CD8-positive, alpha-beta memory T cell (primary cell): ENCODE measurements at places on chromosomes 4 and X. TPM values are rescaled to one million over a fixed set of nuclear protein-coding genes. Genes with fewer than 3 reads are reported as not detected.

ETNPPL gene
- not detected for total RNA-seq

GRCh38 chr4:113692809-113693411, 68.6 kb downstream of the CAMK2D start:
- no peak for DNase-seq

DNA sequence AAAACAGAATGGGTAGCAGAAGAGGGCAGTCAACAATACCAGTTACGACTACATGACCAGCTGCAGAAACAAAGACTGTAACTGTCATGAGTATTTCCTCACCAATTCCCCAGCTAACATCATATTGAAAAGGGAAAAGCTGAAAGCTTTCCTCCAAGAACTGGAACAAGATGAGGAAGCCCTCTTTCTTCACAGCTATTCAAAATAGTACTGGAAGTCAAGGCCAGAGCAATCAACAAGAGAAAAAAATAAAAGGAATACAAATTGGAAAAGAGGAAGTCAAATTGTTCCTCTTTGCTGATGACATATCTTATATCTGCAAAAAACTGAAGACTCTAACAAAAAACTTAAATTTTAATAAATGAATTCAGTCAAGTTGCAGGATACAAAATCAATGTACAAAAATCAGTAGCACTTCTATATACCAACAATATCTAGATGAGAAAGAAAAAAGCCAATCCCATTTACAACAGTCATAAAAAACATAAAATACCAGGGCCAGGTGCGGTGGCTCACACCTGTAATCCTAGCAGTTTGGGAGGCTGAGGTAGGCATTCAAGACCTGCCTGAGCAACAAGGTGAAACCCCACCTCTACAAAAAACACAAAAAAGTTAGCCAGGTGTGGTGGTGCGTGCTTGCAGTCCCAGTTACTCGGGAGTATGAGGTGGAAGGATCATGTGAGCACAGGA, 125.4 kb downstream of the ATP8A1 start:
- no peak for DNase-seq

DNA sequence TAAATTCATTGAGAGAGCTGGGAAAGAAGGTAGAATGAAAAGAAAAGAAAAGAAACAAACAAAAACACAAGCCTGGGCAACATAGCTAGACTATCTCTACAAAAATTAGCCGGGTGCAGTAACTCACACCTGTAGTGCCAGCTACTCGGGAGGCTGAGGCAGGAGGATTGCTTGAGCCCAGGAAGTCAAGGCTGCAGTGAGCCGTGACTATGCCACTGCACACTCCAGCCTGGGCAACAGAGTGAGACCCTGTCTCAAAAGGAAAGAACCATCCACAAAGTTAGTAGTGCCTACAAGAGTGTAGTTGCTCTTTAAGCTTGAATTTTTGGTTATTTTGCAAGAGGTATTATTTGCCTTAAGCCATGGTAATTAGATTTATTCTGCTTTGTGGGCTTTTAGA, 157.7 kb downstream of the CBR4 start:
- no peak for DNase-seq

DNA sequence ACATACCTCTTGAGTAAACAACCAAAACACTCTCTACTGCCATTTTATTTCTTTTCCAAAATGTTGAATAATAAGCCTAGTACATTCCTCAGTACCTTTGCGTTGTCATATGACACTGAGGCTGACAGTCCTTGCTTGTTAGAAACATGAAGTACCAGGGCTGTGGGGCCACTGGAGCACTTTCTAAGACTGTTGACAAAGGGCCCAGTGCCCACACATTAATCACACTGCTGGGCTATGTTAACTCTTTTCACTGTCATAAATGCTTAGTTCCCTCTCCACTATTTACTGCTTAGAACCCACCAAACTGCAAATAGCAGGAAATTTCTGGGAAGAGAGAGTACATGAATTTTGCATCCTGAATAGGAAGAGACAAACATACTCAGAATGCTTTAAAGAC, 57.1 kb downstream of the FAM47B start:
- no peak for DNase-seq

- no peak for DNase-seq
Observed at GRCh38 chr4:93865650-93866049, 37.1 kb downstream of the ATOH1 start.

- no peak for DNase-seq
Observed at GRCh38 chrX:37759351-37759750, 20.5 kb upstream of the CYBB start.

- DNase-seq, result no peak
Observed at GRCh38 chr4:15755321-15756155, 22.6 kb upstream of the CD38 start.

- no peak for DNase-seq
Observed at GRCh38 chrX:42732506-42732905, 45.5 kb downstream of the PPP1R2C start.

GRCh38 chr4:79205121-79205520, 120.7 kb downstream of the NAA11 start:
- DNase-seq, result no peak

DNA sequence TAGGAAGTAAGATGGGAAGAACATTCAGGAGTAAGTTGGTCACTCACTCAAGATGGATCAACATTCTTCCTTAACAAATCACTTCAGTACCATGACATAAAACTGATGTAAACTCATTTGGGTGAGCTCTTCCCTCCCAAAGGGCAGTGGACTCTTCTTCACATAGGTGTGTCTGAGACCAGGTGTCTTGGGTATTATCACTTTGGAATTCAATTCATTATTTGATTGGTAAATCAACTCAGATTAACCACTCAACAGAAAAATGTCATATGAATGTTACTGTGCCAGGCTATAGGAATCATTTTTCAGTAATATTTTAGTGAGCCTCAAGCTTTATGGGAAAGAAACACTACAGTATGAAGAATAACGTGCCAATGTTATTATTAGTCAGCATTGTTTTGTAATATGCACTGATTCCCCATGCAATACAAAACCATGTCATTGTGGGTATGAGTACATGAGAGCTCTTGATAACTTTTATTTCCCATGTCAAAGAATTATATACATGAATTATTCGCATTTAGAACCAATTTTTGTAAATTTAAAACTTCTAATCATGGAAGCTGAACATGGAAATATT, 58.6 kb upstream of the ETNPPL start:
- no peak for DNase-seq
